Fibroblast of lung (primary cell): ENCODE measurements at places on chromosomes 6 and 20.
A peak's percentile ranks its signal among the peaks of the same experiment; 100 is the strongest.

GRCh38 chr20:52965819-52966218 is 6.3 kb upstream of the TSHZ2 start:
- DNase-seq, result no peak

DNA sequence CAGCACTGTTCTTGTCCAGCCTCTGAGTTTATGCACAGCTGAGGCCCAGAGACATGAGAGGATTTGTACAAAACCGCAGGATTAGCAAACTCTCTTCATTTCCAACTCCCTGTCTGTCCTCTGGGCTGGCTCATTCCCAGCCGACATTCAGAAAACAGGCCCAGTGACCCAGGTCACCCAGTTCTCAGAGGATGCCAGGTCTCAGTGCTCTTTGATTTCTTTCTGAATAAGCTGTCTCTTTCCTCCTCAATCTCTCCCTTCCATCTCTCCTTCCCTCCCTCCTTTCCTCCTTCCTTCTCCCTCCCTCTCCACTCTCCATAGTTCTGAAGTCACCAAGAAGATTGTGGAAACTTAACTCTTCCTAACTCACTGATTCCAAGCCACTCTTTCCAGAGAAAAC is 372.7 kb upstream of the SULF2 start:
- DNase-seq, result peak; percentile 62

DNA sequence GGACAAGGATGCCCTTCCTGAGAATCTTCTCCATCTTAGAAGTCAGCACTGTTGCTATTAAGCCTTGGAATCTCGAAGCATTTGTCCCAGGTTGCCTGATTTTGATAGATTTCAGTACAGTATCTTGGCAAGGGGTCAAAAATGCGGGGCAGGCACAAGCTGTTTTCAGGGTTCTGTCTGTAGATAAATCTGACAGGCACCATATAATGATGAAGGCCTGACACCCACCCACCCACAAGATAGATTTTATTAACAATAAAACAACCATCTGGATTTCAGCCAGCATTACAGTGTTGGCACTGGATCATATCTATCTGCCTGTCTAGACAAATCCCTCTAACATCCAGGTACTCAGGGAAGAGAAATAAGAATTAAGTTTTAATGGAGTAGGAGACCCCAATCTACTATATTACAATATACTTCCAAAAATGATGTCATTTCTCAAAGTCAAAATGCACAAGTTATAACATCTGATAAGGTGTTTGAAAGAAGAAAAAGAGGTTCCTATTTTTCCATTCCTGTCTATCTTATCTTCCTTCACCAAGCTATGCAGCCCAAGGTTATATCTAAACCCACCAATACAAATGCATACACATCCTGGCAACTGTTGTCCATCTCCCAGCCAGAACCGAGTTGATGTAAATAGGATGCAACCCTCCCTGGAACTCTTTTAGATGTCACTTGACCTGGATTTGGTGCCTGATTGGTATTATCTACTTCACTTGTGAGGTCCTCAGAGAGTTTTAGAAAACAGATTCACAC is 10.7 kb downstream of the NEDD9 start:
- no peak for DNase-seq

DNA sequence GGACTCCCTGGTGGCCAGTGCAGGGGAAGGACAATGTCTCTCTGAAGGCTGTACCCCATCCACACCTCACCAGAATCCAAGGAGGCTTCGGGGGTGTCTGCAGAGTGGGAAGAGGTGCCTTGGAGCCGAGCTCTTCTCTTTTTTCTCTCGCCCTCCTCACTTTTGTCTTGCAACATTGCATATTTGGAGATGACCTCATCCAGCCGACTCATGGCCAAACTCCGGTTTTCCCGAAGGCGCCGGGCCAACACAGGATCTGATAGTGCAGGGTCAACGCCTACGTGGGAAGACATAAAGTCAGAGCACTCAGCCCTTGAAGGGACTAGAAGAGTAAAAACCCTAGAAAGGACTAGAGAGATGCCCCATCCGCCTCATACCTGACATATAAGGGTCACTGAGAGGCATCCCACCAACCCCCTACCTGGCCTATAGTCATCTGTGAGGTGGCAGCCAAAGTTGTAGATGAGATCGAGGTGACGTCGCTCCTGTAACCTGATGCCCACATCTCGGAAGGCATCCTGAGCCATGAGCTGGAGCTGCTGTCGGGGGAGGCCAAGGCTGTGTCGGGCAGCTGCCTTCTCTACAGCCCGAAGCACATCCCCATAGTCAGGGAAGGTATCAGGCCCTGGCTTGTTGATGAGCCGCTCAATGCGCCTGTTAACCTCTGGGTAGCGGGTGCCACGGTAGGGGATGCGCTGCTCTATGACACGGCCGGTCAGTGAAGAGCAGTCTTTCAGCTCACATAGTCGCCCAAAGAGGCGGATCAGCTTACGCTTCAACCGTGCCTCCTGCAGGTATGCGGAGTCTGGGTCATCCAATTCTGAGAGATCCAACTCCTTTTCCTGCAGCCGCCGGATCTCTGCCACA is 3.0 kb upstream of the ZBTB22 start:
- peak; percentile 93 for DNase-seq

GRCh38 chr6:32166411-32167061 is 2.1 kb downstream of the EGFL8 start:
- DNase-seq, result no peak

DNA sequence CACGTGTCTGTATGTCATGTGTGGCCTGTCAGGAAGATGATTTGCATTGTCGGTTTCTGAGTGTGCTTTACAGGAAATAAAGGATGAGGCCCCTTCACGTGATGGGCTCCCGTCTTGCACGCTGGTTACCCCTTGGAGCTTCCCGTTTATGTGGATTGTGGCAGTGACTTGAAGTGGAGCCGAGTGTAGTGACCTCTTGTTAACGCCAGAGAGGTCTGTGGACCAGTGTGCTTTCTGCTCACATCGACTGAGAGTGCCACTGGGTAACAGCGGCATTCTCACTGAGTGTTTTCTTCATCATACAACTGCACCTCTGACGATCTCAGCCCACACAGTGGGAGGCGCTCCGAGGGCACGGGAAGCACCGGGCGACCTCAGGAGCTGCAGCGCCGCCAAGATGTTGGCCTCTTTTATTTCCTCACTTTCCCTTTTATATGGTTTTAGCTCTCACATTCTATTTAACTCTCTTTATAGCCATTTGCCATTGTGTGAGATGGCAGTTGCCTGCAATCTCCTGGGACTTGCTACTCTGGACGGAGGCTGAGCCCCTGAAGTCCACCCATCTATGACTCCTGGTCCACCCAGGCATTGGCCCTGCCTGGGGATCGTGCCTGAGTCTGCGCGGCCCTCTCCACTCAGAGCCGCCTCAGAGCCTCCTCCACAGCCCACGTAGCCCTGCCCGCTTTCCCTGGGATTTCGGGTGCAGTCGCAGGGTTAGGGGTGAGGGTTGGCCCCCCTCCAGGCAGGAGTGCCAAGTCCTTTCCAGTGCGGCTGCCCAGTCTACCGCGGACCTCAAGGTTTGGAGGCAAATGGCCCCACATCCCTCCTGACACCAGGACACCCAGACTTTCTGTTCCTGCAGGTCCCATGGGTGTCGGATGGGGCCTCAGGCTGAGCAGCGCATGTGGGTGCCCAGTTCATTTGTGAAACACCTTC is 238.9 kb downstream of the ERMARD start:
- DNase-seq, result no peak

GRCh38 chr20:44666066-44666465 is 14.6 kb upstream of the ADA start:
- DNase-seq, result no peak

DNA sequence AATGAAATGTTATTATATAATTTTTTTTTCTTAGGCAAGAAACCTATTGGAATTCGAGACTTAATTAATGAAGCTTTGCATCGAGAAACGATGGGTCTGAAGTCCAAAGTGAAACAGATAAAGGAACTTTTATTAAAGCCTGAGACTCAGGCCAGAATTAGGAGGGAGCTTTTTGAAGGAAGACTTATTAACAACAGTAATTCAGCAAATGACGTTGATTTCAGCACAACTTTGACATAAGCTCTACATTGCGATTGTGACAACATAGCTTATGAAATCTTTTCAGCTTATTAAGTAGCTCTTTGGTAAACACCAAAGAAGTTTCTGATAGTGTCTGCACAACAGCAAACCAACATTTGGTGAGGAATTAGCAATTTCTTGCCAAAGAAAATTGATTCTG is 147.1 kb downstream of the AKAP7 start:
- peak; percentile 36 for DNase-seq

- DNase-seq, result no peak
These were observed 224.7 kb downstream of the NRN1 start for GRCh38 chr6:5781966-5782556.

GRCh38 chr6:116210750-116211425 is 43.0 kb downstream of the TSPYL4 start:
- DNase-seq, result peak; percentile 84

- no peak for DNase-seq
These were observed 12.3 kb downstream of the RIN2 start for GRCh38 chr20:19770375-19770774.

- DNase-seq, result no peak
These were observed 21.3 kb upstream of the TBX18 start for GRCh38 chr6:84785671-84786070.

- DNase-seq, result no peak
These were observed 10.2 kb downstream of the ELMO2 start for GRCh38 chr20:46396052-46396740.

DNA sequence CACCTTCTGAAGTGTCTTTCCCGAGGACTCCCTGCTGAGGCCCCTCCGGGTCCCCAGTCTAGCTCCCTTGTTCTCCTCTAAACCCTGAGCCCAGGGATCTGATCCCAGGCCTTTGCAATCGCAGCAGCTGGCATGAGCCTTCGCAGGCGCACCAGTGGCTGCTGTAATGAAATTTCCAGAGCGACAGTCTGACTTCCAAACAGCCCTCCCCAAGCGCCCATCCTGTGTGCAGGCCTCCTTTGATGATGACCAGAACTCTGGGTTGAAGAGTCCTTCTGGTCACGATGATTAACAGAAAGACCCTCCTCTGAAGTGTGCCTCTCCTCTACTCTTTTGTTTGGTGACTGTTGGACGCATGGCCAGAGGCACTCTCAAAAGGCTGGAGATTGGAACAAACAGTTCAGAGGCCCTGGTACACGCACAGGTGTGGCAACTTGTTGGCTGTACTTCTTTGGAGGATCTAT is 89.1 kb upstream of the MPC1 start:
- no peak for DNase-seq

GRCh38 chr6:51273228-51273961 is 454.7 kb downstream of the TFAP2B start:
- no peak for DNase-seq

DNA sequence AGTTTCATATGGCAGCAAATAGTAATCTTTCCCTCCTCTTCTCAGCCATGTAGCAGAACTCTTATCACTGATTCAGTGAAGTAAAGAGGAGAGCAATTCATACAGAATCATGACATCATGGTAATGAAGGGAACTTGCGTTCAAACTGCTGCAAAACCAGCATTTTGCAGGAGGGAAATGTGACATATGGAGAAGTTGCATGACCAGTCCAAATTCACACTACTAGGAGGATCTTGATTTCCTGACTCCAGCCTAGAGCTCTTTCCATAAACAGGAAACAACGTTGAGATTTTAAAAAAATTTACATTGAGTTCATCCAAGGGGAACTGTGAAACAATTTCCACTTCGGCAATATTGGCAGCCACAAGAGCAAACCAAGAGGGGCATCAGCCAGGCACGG is 63.8 kb downstream of the MBOAT1 start:
- DNase-seq, result no peak

DNA sequence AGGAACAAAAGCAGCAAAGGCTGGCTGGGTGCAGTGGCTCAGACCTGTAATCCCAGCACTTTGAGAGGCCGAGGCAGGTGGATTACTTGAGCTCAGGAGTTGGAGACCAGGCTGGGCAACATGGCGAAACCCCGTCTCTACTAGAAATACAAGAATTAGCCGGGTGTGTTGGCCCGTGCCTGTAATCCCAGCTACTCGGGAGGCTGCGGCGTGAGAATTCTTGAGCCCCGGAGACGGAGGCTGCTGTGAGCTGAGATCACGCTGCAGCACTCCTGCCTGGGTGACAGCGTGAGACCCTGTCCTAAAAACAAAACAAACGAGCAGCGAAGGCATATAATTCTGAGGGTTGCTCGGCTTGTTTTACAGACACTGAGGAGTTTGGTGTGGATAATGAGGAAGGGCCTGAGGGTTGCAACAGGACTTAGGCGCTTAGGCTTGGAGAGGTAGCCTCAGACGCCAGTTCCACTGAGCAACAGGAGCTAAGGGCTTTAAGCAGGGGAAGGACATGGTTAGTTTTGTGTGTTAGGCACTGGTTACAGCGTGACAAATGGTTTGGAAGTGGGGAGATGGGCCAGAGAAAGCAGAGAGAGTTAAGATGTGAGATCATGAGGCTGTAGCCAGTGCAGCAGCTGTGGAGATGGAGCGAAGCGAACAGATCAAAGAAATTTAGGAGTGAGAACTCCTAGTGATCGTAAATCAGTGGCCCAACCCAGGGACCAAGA is 1.2 kb downstream of the MYH7B start:
- no peak for DNase-seq

- no peak for DNase-seq
These were observed 38.5 kb upstream of the NAA20 start for GRCh38 chr20:19978511-19979210.

DNA sequence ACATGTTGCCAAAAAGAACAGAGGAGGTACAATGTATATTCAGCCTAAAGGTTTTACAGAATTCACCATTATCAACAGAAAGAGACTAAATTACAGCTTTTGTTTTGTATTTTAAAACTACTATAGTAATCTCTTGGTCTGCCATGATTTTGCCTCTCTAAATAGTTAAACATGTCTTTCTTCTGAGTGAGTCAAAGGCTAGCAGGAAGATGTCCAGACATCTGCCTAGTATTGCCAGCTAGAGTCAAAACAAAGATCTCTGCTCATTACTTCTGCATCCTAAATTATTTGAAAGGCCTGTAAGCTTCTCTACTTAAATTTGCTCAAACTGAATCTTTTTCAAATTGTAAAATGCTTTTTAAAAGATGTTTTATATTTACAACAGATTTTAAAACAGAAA is 8.8 kb downstream of the ASF1A start:
- DNase-seq, result peak; percentile 12

DNA sequence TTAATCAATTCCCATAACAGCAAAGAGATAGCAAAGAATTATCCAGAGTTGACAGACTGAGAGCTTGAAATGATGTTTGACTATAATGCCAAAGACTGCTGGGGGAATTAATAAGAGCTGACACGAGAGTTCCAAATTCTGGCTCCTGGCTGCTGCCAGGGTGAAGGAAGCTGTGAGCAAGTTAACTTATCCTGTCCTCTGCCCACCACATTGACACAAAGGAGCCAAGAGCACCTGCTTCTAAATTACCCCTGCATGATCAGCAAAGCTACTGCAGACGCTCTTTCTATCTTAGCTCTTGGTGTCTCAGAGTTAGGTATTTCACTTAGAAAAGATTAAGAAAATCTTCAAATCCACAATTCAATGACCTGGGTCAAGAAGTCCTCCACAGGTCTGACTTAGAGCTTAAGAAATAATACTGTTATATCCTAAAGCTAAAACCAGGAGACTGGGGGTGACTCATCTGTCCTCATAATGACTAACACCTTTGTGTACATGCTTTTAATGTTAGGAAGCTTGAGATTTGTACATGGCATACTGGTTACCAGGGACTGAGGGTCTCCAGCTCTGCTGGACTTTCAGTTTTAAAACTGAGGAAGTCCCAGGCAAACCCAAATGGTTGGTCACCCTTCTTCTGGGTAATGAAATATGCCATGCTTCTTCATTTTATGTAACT is 13.2 kb upstream of the FRK start:
- peak; percentile 40 for DNase-seq

GRCh38 chr20:49344975-49345374 is 67.1 kb upstream of the ZNFX1 start:
- peak; percentile 86 for DNase-seq

GRCh38 chr6:74491844-74492374 is 713.9 kb downstream of the COL12A1 start:
- no peak for DNase-seq

- DNase-seq, result no peak
These were observed 12.2 kb downstream of the TNFAIP3 start for GRCh38 chr6:137879299-137879698.
